ENCODE measurements at places on chromosomes 1 and 21. TPM values are rescaled to one million over a fixed set of nuclear protein-coding genes. Genes with fewer than 3 reads are reported as not detected.

DNA sequence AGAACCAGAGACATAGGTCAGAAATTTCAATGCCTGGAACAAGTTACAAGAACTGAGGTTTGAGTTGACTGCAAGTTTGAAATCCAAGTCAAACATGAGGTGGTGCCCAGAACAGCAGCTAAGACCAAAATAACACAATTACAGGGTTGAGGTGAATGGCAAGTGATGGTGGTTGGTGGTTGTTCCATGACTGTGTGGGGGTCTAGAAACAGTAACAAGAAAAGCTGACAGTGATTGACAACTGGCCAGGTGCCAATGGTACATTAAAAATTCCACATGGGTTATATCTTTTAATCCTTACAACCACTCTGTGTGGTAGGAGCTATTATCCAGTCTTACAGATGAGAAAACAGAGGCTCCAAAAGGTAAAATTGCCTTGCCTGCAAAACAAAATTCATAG is 32.0 kb downstream of the RIMS3 start:
- H3K36me3 ChIP-seq: no peaks in the 10 kb centered on the region
- H3K4me1 ChIP-seq: no peaks in the 10 kb centered on the region
- H3K4me3 ChIP-seq: no peak overlapping the region

The PSMG1 gene
- total RNA-seq: 56.0 TPM

The RIPPLY3 gene
- not detected for total RNA-seq

The MFSD2A gene
- 3.6 TPM for total RNA-seq

The PADI3 gene
- not detected for total RNA-seq

- no peak overlapping the region for H3K27ac ChIP-seq
- peak; percentile 96 for DNase-seq
- no peaks in the 10 kb centered on the region for H3K36me3 ChIP-seq
- peaks cover 5% of the 10 kb centered on the region for H3K27me3 ChIP-seq
- H3K4me3 ChIP-seq: no peak overlapping the region
- H3K4me1 ChIP-seq: peaks cover 4% of the 10 kb centered on the region
These were observed 19.1 kb downstream of the DMBX1 start for GRCh38 chr1:46508757-46509156.

The TNFRSF18 gene
- not detected for total RNA-seq

The AJAP1 gene
- 0.29 TPM for total RNA-seq

GRCh38 chr1:93763704-93764365 is 82.2 kb upstream of the BCAR3 start:
- no peak for DNase-seq
- H3K27me3 ChIP-seq: no peaks in the 10 kb centered on the region
- H3K36me3 ChIP-seq: no peaks in the 10 kb centered on the region

The RAB7B gene
- total RNA-seq: 7.7 TPM

DNA sequence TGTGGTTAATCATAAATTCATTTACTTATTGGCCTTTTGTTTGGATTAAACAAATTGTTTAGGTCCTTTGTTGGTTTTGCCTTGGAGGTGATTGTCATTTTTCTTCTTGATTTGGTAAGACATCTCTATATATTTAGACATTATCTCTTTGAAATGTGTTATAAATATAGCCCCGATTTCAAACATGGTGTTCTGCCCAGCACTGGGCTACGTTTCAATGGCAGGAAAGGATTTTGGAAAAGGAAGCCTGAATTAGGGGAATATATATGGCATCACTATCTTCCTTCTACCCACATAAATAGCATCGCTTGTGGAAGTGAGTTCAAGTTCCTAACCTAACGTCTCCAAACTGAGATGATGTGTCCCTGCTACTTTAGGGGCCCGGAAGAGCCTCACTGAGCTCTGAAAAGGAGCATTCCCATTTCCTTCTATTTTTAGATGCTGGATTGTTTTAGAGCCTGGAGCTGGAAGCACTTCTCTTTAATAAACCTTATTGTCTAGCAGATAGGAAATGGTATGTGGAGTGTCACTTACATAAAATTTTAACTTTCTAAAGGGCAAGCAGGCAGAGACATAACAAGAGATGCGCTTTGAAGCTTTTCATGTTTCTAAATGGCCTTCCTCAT is 39.4 kb downstream of the PGBD5 start:
- H3K27me3 ChIP-seq: no peaks in the 10 kb centered on the region
- no peak overlapping the region for H3K4me3 ChIP-seq

- H3K27ac ChIP-seq: no peak overlapping the region
- DNase-seq: no peak
- H3K4me3 ChIP-seq: no peak overlapping the region
- no peaks in the 10 kb centered on the region for H3K27me3 ChIP-seq
- no peaks in the 10 kb centered on the region for H3K4me1 ChIP-seq
- no peaks in the 10 kb centered on the region for H3K36me3 ChIP-seq
These were observed 26.0 kb upstream of the C2CD2 start for GRCh38 chr21:41979751-41980369.

DNA sequence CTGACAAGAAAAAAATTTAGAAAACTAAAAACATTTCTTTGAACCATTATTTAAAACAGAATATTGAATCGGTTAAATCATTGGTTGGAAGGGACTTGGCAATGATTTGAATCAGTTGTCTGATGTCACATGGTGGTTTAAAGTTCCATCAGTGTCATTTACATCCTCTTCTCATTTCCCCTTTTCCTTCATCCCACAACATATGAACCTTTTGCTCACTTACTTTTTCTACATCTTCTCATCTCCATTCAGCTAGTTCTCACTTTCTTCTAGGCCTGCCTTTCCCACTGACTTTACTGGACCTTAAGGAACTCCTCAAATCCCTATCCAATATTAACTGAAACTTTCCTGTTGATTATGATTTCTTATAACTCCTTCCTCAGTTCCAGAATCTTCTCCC is 58.5 kb downstream of the PHACTR4 start:
- no peaks in the 10 kb centered on the region for H3K36me3 ChIP-seq
- H3K27ac ChIP-seq: no peak overlapping the region
- H3K4me1 ChIP-seq: peaks cover 4% of the 10 kb centered on the region

- no peaks in the 10 kb centered on the region for H3K27me3 ChIP-seq
- no peak overlapping the region for H3K27ac ChIP-seq
- no peaks in the 10 kb centered on the region for H3K4me1 ChIP-seq
- H3K4me3 ChIP-seq: peak overlapping the region; percentile 1
- no peaks in the 10 kb centered on the region for H3K36me3 ChIP-seq
These were observed 79.0 kb downstream of the RAVER2 start for GRCh38 chr1:64823691-64824476.

The KCNE1 gene
- total RNA-seq: 0.29 TPM

DNA sequence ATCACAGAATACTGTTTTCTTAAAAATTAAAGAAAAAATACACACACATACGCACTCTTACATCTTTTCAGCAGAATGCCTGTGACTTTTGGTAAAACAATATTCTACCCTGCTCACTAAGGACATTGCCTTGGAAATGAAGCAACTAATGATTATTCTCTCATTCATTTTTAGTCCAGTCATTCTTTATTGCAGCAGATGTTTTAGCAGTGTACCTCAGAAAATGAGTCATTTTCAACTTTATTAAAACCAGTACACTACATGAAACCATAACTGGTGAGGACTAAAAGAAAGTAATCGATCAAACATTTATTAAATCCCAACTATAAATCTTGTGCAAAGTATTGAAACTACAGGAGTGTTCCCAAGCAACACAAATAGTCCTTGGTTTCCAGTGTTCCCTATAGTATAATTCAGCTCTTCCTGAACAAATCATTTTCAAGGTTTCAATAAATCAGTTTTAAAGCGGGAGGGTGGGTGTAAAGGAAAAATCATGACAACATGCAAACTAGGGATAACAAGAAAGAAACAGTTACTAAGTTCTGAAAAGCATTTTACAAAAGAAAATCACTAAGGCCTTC is 114.2 kb downstream of the ADGRL4 start:
- no peak overlapping the region for H3K4me3 ChIP-seq
- DNase-seq: no peak
- no peaks in the 10 kb centered on the region for H3K36me3 ChIP-seq
- H3K27ac ChIP-seq: no peak overlapping the region
- peaks cover 8% of the 10 kb centered on the region for H3K4me1 ChIP-seq

DNA sequence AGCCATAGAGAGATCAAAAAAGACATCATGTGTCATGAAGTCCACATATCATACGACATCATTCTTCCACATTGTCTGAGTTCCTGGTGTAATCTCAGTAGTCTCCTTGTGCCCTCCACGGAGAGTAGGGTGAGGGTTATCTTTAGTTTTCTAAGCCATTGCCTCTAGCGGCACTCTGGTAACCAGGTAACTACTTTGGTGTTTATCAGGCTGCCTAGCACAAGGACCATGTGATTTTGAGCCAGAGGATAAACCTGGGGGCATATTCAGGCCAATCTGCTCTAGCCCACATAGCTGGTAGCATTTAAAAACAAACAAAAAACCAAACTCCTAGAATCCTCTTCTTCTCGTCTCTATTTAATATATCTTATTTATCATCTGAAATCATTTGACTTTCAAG is 147.4 kb downstream of the GDAP2 start:
- no peak for DNase-seq
- H3K27ac ChIP-seq: no peak overlapping the region
- no peaks in the 10 kb centered on the region for H3K36me3 ChIP-seq
- H3K27me3 ChIP-seq: no peaks in the 10 kb centered on the region

GRCh38 chr1:28450561-28450960 is 55.3 kb upstream of the RCC1 start:
- peaks cover 4% of the 10 kb centered on the region for H3K36me3 ChIP-seq
- H3K4me3 ChIP-seq: no peak overlapping the region
- no peak for DNase-seq
- no peaks in the 10 kb centered on the region for H3K27me3 ChIP-seq
- peaks cover 14% of the 10 kb centered on the region for H3K4me1 ChIP-seq

DNA sequence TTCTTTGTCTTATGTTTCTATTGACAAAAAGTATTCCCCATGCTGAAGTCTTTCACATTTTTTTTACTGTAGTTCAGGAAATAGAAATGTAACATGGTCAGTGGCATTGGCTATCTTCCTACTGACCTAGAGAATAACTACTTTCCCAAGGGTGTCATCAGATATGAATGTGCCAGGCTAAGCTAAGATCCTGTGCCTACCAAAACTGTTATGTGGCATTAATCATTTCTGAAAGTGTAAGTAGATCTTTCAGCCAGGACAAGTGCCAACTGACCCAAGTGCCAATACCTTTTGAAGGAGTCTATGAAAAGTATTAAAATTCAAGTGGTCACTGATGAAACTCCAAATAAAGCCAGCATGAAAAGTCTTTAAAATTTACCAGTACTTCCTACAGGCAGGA is 165.3 kb downstream of the TNFSF18 start:
- no peaks in the 10 kb centered on the region for H3K36me3 ChIP-seq
- peak overlapping the region; percentile 73 for H3K27ac ChIP-seq
- peaks cover 41% of the 10 kb centered on the region for H3K4me1 ChIP-seq
- H3K4me3 ChIP-seq: no peak overlapping the region
- H3K27me3 ChIP-seq: no peaks in the 10 kb centered on the region
- DNase-seq: peak; percentile 5

- peak overlapping the region; percentile 44 for H3K27ac ChIP-seq
- no peak overlapping the region for H3K4me3 ChIP-seq
- no peak for DNase-seq
- H3K36me3 ChIP-seq: peaks cover 88% of the 10 kb centered on the region
- H3K27me3 ChIP-seq: no peaks in the 10 kb centered on the region
- peaks cover 33% of the 10 kb centered on the region for H3K4me1 ChIP-seq
These were observed 6.0 kb downstream of the PEA15 start for GRCh38 chr1:160211046-160211790.

The SUMO3 gene
- total RNA-seq: 80.7 TPM

- peak overlapping the region; percentile 11 for H3K27ac ChIP-seq
- H3K36me3 ChIP-seq: no peaks in the 10 kb centered on the region
- H3K27me3 ChIP-seq: no peaks in the 10 kb centered on the region
- peaks cover 9% of the 10 kb centered on the region for H3K4me1 ChIP-seq
These were observed 708 bp downstream of the PRDM2 start for GRCh38 chr1:13700521-13701270.

- no peaks in the 10 kb centered on the region for H3K4me1 ChIP-seq
- no peak overlapping the region for H3K4me3 ChIP-seq
- no peak overlapping the region for H3K27ac ChIP-seq
- no peaks in the 10 kb centered on the region for H3K27me3 ChIP-seq
These were observed 85.9 kb downstream of the TM2D1 start for GRCh38 chr1:61638911-61639605.

The OLFML3 gene
- 418 TPM for total RNA-seq

GRCh38 chr1:175062339-175062738 is 5.3 kb upstream of the TNN start:
- no peak overlapping the region for H3K4me3 ChIP-seq
- no peaks in the 10 kb centered on the region for H3K4me1 ChIP-seq
- no peaks in the 10 kb centered on the region for H3K27me3 ChIP-seq
- DNase-seq: no peak
- no peaks in the 10 kb centered on the region for H3K36me3 ChIP-seq
- H3K27ac ChIP-seq: no peak overlapping the region

DNA sequence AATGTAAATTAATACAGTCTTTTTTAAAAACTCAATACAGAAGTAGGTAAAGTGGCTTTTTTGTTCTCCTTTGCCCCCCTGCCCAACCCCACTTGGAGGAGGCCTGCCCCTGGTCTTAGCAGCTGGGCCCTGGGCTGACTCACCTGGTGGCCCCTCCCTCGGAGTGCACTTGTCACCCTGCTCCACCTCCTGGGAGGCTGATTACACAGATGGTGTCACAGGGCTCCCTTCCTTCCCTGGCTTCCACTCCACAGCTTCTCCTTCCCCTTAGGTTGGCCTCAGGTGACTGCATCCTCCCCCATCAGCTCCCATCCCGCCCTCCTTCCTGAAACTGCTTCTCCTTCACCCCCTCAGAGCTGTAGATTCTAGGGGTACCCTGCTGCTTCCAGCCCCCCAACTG is 11.7 kb upstream of the CAPN9 start:
- no peak for DNase-seq
- no peaks in the 10 kb centered on the region for H3K4me1 ChIP-seq
- no peak overlapping the region for H3K27ac ChIP-seq
- no peaks in the 10 kb centered on the region for H3K27me3 ChIP-seq
- H3K4me3 ChIP-seq: no peak overlapping the region
- no peaks in the 10 kb centered on the region for H3K36me3 ChIP-seq

DNA sequence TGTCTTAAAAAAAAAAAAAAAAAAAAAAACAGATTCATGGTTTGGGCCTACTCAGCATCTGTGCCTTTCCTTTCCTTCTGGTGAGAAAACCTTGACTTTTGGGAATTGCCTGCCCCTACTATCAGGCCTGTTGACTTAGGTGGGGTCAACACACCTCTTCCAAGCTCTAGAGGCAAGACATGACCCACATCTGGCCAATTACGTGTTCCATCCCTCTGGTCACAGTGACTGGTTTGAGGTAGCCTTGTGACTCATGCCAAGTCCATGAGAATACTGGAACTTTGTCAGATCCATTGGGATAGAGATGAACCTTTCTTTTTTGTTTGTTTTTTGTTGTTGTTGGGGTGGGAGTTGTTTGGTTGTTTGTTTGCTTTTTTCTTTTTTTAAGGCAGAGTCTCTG is 37.3 kb upstream of the KHDRBS1 start:
- DNase-seq: peak; percentile 86
- no peaks in the 10 kb centered on the region for H3K36me3 ChIP-seq

Measured in osteoblast (primary cell).